A549 treated with Mapracorat at 1 μM for 4 hours (cell line): ENCODE measurements at places on chromosomes 1 and 21. TPM values are rescaled to one million over a fixed set of nuclear protein-coding genes. Genes with fewer than 3 reads are reported as not detected.

The FCN3 gene
- total RNA-seq: not detected in 5 replicates

The CFHR5 gene
- total RNA-seq: not detected in 5 replicates

The MROH7 gene
- total RNA-seq: not detected in 5 replicates

The ACOT11 gene
- 1.7 to 2.5 TPM (median 2.3 TPM) in 5 replicates for total RNA-seq

The TRAPPC10 gene
- total RNA-seq: 14.0 to 19.2 TPM (median 17.0 TPM) in 5 replicates

The CLIC6 gene
- 0.03 to 0.06 TPM (median 0.05 TPM) in 4 of 5 replicates, not detected in the other for total RNA-seq

The SFN gene
- total RNA-seq: 503 to 710 TPM (median 599 TPM) in 5 replicates

The ATPAF1 gene
- total RNA-seq: 33.6 to 38.2 TPM (median 35.2 TPM) in 5 replicates

The ADAMTS5 gene
- not detected in 5 replicates for total RNA-seq

The CTXND2 gene
- not detected in 5 replicates for total RNA-seq

The ADGRL4 gene
- not detected in 5 replicates for total RNA-seq

The HUNK gene
- 1.3 to 1.5 TPM (median 1.4 TPM) in 5 replicates for total RNA-seq

The KRTAP24-1 gene
- not detected in 5 replicates for total RNA-seq

The PTPN7 gene
- total RNA-seq: not detected in 5 replicates

The SLC16A4 gene
- total RNA-seq: 25.7 to 37.3 TPM (median 31.4 TPM) in 5 replicates

The LDLRAD1 gene
- not detected in 5 replicates for total RNA-seq

The ST3GAL3 gene
- total RNA-seq: 1.9 to 3.2 TPM (median 2.7 TPM) in 5 replicates

The NMNAT2 gene
- 0.39 to 0.91 TPM (median 0.56 TPM) in 5 replicates for total RNA-seq

The PDE9A gene
- total RNA-seq: 1.0 to 1.5 TPM (median 1.3 TPM) in 5 replicates

The TCEA3 gene
- total RNA-seq: 0.46 to 0.64 TPM (median 0.48 TPM) in 5 replicates

The CFHR3 gene
- total RNA-seq: 0.08 to 0.35 TPM (median 0.14 TPM) in 3 of 5 replicates, not detected in the others
